SK-N-SH treated with all-trans-retinoic acid at 6 μM for 48 hours (cell line): ENCODE measurements at places on chromosomes 11 and 22.
A peak's percentile ranks its signal among the peaks of the same experiment; 100 is the strongest.

DNA sequence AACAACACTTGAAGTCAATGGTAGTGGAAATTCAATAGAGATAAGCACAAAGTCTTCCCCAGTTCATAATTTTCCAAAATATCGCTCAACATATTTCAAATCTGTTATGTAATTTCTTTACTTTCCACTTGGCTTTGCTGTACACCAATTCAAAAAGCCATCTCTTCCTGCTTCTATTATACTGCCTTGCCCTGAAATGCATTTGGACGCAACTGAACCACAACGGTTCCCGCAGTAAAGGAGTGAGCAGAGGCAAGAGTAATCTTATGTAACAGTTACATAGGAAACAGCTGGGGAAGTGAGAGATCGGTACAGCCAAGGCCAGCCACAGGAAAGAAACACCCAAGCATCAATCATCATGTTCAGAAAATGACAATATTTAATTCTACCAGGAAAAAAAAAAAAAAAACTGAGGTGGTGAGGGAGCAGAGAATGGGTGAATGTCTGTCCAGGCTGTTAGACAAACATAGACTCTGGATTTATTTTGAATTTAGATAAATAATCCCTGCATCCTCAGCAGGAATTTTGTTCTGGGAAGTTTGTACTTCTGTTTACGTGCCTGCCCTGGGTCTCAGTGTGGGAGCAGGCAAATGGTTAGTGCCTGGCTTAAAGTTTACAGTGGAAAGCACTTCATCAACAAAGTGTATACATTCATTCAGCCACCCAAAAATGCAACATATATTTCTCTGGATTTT, 392.2 kb downstream of the ETS1 start:
- no peak for ATAC-seq

DNA sequence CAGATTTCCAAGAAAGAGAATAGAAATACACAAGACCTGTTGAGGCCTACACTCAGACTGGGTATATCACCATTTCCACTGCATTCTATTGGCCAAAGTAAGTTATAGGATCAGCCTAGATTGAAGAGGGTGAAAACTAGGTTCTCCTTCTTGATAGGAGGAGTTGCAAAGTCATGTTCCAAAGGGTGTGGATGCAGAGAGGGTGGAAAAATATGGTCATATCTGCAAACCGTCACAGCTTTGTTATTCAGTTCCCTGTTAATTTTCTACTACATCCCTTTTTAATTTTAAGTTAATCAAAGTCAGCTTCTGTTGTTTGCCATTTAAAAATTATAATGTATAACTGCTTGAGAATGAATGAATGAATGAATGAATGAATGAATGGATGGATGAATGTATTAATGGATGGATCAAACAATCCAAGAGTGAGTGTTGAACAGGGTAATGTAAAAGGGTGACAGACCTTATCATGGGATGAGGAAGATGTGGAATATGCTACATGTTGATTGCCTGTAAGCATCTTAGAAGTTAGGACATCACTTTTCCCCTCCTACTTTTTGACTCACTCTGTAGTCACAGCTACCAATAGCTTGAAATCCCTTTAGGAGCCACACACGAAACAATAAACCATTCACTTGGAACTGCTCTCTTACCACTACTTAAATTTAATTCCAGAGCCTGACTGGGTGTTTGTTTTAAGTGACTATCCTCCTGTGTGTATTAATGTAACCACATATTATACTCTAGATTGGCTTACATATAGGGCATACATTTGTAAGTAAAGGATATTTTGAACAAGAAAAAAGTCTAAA, 121.5 kb downstream of the CCDC34 start:
- peak; percentile 64 for ATAC-seq

- ATAC-seq: peak; percentile 65
Measured at GRCh38 chr11:112226831-112227401, 688 bp downstream of the PTS start.

GRCh38 chr11:60915248-60915914, 1.4 kb downstream of the TMEM109 start:
- ATAC-seq: peak; percentile 63

GRCh38 chr11:64720167-64720566, 2.8 kb downstream of the NRXN2 start:
- ATAC-seq: no peak

DNA sequence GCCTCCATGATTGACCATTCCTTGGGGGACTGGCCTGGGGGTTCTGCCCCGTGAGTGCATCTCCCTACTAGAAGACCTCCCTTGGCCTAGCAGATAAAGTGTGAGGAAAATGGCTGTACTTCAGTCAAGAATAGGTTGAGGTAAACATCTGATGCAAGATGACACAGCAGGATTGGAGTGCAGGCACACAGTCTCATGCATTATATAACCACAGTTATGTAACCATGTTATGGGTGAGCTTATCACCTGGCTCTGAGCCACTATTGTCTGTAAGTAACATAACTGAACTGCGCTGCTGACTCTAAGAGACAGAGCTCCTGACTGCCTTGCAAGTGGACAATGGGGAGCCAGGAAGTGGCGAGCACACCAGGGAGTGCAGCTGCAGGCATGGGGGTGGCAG, 378.7 kb upstream of the ANO5 start:
- ATAC-seq: no peak
